Myocyte (in vitro differentiated cells): ENCODE measurements at places on chromosomes 12 and 14. TPM values are rescaled to one million over a fixed set of nuclear protein-coding genes. Genes with fewer than 3 reads are reported as not detected.
A peak's percentile ranks its signal among the peaks of the same experiment; 100 is the strongest.

GRCh38 chr12:82919388-82920054, 232.8 kb downstream of the TMTC2 start:
- DNase-seq, result no peak

GRCh38 chr14:27278341-27278740, 680.5 kb upstream of the NOVA1 start:
- no peak for DNase-seq

DNA sequence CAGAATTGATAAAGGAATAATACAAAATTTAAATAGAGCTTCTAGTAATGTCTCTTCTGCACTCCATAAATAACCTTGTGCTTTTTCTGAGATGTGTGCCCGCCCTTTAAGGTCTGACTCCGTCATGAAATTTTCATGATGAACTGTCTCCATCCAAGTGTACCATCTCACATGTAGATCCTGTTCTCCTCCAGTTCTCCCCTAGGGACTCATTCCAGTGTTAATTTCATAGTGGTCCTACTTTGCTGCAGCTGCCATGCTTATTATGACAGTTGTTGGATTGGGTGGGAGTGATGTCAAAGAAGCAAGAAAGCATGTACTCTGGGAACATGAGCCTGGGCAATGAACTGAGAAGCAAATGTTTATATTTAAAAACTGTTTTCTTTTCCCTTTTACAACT, 442.5 kb upstream of the PDE3A start:
- DNase-seq, result peak; percentile 9

POU6F1 gene
- 5.1 and 5.3 TPM in 2 replicates for total RNA-seq

GRIP1 gene
- 0.80 TPM in 1 of 2 replicates, not detected in the other for total RNA-seq

SERPINA9 gene
- total RNA-seq, result not detected in 2 replicates

- no peak for DNase-seq
These were observed 56.4 kb downstream of the PTGER2 start for GRCh38 chr14:52370406-52370935.

- peak; percentile 35 for DNase-seq
These were observed 133.6 kb downstream of the MED13L start for GRCh38 chr12:116143909-116144308.

DNA sequence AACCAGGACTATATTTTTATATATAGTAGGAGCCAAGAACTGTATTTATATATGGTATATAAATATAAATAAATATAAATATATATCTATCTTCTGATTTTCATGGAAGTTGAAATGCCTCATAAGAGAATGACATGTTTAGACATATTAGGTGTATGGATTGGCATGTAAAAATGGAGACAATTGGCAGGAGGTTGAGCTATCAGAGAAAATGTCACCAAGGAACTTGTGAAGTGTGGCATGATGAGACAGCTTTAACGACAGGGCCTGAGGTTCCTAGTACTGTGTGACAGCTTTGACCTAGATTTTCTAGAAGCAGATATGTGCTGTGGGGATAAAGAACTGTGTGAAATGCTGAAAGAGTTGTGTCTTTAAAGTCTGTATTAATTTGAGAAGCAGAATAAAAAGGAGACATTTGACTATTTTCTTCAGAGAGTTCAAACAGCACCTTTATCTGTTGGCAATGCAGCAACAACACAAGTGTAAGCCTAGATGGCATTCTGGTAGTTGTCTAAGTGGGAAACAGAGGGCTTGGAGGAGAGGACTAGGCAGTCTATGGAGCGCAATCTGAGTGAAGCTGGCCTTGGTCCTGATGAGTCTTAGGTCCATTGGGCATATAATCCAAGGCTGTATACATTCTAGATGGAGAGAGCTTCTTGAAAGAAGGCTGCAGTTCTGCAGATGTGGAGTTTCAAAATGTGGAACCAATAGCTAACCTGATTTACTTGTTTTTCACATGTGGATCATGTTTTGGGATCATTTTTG, 47.7 kb upstream of the MDGA2 start:
- DNase-seq, result no peak

DNA sequence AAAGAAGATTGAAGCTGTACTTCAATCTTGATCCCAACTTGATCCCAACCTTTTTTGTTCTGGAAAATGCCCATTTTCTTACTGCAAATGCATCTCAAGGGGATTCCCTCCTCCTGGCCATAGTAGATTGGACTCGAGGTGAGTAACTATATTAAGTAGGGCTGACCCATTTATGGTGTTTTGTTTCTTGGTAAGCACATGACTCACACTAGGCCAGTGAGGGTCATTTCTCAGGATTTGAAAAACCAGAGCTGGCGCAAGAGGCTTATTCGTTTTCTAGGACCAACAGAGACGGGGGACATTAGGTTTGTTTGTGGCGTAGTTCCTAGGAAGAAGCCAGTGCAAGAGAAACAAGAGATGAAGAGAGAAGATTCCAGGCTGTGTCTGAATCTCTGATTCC, 51.4 kb downstream of the MRPL42 start:
- peak; percentile 18 for DNase-seq

- DNase-seq, result no peak
These were observed 4.5 kb upstream of the BEGAIN start for GRCh38 chr14:100591453-100592371.

GRCh38 chr12:3229577-3229976, 152.4 kb downstream of the TSPAN9 start:
- no peak for DNase-seq

GRCh38 chr14:105322791-105323556, 8.4 kb downstream of the PACS2 start:
- no peak for DNase-seq

PTPN11 gene
- 92.8 and 108 TPM in 2 replicates for total RNA-seq

PTHLH gene
- 1.3 and 3.3 TPM in 2 replicates for total RNA-seq

NEUROD4 gene
- not detected in 2 replicates for total RNA-seq

GRCh38 chr12:103930787-103931735, 851 bp downstream of the HSP90B1 start:
- peak; percentile 33 for DNase-seq

DNA sequence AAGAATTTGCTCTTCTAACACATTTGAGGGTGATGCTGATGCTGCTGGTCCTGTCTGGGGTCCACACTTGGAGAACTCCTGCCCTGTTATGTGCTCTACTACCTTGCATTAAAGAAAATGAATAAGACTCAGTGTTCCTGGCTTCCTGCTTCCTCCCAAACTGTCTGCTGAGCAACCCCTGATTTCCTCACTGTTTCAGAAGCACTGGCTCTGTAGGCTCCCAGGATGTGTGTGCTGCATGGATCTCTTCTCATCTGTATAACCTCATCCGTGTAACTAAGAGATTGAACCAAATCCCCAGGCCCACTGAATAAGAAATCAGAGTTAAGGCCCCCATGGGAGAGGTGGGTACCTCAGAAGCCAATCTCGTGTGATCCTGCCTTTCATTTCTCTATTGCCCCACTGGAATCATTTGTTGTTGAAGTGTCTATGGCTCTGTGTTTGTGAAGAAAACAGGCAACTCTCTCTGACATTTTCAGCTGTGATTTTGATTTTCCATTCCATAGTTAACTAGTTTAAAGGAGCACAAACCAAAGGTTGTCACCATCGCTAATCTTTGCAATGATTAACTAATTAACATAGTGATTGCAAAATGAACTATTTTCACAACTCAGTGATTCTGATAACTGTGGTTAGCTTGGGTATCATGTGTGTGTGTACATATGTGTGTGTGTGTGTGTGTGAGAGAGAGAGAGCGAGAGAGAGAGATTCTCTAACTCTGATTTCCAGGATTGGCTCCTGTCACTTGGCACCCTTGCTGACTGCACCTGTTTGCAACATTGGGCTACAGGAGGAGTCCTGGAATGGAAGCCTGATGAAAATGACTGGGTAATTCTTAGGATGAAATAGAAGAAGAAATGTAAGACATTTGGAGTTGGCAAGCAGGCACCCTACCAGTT, 196.2 kb downstream of the SLC38A4 start:
- peak; percentile 21 for DNase-seq

DNA sequence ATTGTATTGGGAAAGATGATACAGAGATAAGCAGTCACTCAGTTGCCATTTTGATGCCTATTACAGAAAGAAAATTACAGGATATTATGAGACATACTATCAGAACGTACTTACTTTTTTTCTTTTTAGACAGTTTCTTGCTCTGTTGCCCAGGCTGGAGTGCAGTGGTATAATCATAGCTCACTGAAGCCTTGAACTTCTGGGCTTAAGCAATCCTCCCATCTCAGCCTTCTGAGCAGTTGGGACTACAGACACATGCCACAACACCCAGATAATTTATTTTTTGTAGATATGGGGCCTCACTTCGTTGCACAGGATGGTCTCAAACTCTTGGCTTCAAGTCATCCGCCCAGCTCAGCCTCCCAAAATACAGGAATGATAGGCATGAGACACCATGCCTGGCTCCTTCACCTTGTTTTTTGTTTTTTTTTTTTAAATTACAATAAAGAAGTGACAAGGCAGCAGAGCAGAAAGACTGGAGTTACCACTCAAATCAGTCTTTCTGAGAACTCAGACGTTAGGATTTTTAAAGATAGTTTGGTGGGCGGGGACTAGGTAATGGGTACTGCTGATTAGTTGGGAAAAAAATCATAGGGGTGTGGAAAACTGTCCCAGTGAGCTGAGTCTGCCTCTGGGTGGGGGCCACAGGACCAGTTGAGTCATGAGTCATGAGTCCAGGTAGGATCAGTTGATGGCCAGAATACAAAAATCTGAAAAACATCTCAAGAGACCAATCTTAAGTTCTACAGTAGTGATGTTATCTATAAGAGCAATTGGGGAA, 11.5 kb upstream of the CPM start:
- no peak for DNase-seq

GRCh38 chr12:89768586-89769482, 60.2 kb upstream of the ATP2B1 start:
- DNase-seq, result peak; percentile 73

GRCh38 chr12:53207042-53207441, at the start of gene ITGB7:
TSS of gene ITGB7 (minus strand) at chr12:53207251. CDS start at chr12:53200443, 6,808 bp downstream.
- DNase-seq, result no peak

RNF212B gene
- not detected in 2 replicates for total RNA-seq

LRP1-AS gene
- total RNA-seq, result not detected in 2 replicates

- DNase-seq, result no peak
These were observed 2.6 kb upstream of the PRKD1 start for GRCh38 chr14:29930283-29930682.

GRCh38 chr12:66188584-66189485, at the start of gene IRAK3:
TSS of gene IRAK3 (plus strand) at chr12:66189214. CDS start at chr12:66189300, 86 bp downstream.
- no peak for DNase-seq

DNA sequence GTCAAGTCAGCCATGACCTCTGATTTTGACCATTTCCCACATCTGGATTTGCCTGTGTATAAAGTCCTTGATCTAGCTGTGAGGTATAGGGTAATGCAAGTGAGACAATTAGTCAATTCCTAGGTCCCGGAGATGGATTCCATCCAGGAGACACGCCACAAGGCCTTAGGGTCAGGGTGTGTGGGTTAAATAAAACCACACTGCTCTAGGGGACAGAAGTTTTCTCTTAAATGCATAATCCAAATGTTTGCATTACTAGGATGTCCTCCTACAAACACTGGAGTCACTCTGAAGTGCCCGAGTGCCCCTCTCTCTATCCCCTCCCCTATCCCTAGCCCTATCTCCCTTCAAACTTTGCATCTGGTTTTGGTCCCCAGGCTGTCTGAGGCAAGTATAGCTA, 26.8 kb downstream of the LRIG3 start:
- DNase-seq, result no peak

OR10G2 gene
- not detected in 2 replicates for total RNA-seq

GRCh38 chr12:31507966-31508365, 83.0 kb downstream of the DENND5B start:
- no peak for DNase-seq

ELK3 gene
- total RNA-seq, result 22.5 and 22.7 TPM in 2 replicates

GRCh38 chr14:58779376-58779775, 141.6 kb downstream of the DACT1 start:
- no peak for DNase-seq

DNA sequence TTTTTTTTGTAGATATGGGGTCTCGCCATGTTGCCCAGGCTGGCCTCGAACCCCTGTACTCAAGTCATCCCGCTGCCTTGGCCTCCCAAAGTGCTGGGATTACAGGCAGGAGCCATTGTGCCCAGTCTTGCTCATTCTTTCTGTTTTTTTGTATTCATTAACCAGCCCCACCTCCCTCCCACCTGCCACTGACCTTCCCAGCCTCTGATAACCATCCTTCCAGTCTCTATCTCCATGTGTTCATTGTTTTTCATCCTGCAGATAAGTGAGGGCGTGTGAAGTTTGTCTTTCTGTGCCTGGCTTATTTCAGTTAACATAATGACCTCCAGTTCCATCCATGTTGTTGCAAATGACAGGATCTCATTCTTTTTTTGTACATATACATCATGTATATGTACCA, 19.0 kb downstream of the MYL2 start:
- DNase-seq, result no peak

GRCh38 chr12:109255377-109255776, 53.7 kb downstream of the FOXN4 start:
- DNase-seq, result peak; percentile 11

GRCh38 chr14:91289464-91289863, 45.0 kb upstream of the GPR68 start:
- no peak for DNase-seq

LALBA gene
- total RNA-seq, result not detected in 2 replicates

GRCh38 chr12:105935981-105936380, 202.8 kb downstream of the NUAK1 start:
- no peak for DNase-seq

GRCh38 chr12:75641031-75641780, 129.8 kb upstream of the KRR1 start:
- DNase-seq, result peak; percentile 47

KRT73 gene
- total RNA-seq, result not detected in 2 replicates

GRCh38 chr12:130017591-130018449, 114.0 kb upstream of the TMEM132D start:
- DNase-seq, result peak; percentile 63

- DNase-seq, result no peak
These were observed 140.4 kb upstream of the NRXN3 start for GRCh38 chr14:78029601-78030372.

IL22 gene
- total RNA-seq, result not detected in 2 replicates

DNA sequence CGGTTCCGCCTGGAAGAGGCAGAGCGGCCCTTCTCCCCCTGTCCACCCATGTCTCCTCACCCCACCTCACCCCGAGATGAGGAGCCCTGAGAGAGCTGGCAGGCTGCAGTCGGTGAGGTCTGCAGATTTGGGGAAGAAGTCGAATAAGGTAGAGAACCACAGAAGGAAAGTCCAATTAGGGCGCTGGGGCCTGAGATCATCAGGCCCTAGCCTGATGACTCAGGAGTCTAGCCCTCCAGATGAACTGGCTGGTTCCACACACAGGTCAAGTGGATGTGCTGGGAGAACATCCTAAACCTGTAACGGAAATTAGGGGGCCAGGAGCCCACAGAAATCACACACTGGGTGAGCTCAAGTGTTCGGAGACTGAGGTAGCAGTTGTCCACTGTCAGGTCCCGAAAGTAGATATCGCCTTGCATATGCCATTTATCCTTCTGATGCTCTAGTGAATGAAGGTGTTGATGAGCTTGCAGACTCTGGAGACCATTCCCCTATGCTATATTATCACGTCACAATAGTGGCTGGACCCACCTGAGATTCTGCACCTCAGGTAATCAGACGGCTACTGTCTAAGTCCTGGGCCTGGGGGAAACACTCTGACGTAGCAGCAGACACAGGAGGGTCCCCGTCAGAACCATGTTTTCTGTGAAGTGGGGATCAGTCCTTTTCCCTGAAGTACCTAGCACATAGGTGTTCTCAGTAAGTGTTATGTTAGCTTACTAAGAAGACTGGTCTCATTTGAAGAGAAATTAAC, 886 bp upstream of the METTL17 start:
- DNase-seq, result peak; percentile 5

GRCh38 chr12:113466454-113467141, 5.1 kb downstream of the LHX5 start:
- no peak for DNase-seq
